T-helper 1 cell (primary cell): ENCODE measurements at places on chromosomes 11 and 22.

GRCh38 chr22:37896181-37896592 lies 9.9 kb upstream of the MICALL1 start:
- DNase-seq: peak; percentile 36

DNA sequence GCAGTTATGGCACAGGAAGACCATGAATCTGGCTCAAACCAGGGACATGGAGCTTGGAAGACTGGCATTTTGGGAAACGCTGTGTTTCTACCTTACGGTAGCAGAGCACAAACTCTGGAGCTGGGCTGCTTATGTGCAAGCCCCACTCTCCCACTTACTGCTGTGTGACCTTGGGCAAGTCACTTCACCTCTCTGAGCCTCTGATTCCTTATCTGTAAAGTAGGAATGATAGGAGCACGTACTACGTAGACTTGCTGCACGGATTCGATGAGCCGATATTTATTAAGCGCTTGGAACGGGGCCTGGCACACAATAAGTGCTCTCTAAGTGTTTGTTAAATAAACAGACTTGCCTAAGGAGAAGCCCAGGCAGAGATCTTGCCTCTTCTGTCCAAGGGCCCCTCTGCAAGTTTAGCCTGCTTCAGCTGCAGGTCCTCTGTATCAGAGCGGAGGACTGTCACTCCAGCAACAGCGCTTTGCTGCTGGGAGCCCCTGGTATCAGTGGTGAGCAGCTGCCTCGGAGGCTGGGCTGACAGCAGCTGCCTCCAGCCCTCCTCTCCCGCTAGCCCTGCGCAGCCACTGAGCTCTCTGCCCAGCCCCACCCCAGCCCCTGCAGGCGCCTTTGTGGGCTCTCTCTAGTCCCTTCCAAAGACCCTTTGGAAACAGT lies 96.9 kb upstream of the ANO1 start:
- no peak for DNase-seq

GRCh38 chr11:126317756-126318573 lies 14.1 kb downstream of the DCPS start:
- peak; percentile 26 for DNase-seq

DNA sequence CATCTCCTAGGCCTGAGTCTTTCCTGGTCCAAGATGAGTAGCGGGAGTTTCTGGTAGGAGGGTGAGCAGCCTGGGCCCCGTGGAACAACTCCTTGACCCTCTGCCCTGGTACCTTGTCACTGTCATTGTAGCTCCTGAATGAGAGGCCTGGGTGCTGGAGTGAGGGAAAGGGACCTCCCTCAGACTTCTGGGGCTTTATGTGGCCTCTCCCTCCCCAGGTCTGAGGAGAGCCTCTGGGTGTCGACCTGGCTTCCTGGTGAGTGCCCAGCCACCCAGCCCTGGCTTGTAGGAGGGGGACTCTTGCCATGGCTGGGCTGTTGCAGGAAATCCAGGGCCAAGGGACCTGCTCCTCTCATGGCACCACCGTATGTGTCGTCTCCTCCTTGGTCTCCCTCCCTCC lies 3.9 kb downstream of the P2RY2 start:
- no peak for DNase-seq

GRCh38 chr11:12099132-12099873 lies 11.1 kb upstream of the MICAL2 start:
- no peak for DNase-seq

GRCh38 chr11:62012832-62013461 lies 45.5 kb upstream of the FTH1 start:
- no peak for DNase-seq

DNA sequence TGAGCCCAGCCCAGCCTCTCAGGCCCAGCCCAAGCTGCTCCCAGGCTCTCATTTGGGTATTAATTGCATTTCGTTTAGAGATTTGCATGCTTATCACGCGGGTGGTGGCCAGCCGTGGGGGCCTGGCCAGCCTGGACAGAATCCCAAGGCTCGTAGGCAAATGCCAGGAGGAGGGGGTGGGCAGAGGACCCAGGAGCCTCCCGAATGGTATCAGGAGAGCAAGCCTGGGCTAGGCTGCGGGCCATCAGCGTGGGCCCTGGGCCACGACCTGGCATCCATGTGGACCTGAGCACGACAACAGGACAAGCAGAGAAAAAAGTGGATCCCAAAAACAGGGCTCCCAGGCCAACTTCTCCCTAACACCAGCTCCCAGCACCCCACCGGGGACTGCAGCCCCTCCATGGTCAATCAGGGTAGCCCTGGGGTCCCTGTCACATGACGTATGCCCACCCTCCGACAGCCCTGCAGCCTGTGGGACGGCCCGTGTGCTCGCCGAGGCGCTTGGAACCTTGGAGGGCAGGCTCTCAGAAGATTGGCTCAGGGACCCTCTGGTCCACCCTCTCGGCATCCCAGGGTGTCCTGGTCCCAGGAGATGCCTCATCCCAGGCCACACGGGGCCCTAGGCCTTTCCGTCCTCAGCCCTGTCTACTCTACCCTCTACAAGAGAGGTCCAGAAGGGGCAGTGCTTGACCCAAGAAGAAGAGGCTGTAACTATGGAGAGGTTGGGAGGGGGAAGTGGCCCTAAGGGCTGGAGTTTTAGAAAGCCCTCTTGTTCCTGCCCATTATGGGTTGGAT lies 8.8 kb downstream of the ASCL2 start:
- no peak for DNase-seq

DNA sequence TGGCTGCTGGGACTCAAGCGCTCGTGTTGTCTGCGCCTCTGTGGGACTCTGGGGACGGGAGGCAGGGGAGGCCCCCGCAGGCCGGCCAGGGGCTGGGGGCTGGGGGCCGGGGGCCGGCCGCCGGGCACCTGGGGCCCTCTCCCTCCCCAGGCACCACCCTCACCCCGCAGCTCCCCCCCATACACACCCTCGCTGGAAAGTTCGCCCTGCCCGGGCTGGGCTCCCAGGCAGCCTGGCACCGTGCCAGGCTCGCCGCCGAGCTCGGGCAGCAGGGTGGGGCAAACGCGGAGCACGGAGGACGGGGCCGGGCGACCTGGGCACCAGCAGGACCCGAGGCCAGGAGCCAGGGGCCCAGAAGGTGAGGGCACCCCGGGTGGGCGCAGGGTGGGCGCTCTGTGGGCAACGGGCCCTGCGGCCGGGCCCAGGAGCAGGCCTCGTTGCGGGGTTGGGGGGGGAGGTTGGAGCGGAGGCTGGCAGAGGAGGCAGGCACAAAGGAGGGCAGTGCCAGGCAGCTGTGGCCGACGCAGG lies 76.7 kb upstream of the WNT7B start:
- DNase-seq: no peak

- no peak for DNase-seq
Observed at GRCh38 chr11:121958323-121958970, 157.6 kb downstream of the BLID start.

- DNase-seq: no peak
Observed at GRCh38 chr22:48667289-48667688, 1160.4 kb downstream of the BRD1 start.

DNA sequence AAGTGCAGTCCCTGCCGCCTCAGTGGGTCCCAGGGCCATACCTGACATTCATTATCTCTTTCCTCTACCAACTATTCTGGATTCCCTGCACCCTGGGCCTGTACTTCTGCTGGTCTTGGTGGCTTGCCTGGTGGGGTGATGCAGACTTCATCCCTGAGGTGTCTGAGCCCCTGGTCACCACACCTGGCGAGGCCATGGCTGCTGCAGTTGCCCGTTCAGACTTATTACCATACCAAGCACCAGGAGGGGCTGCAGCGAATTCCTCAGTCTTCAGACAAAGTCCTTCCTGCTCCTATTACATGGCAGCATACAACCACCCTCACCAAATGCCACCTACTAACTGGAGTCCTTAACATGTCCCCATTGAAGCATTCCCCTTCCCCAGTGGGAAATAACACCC lies 73.0 kb upstream of the SLC22A12 start:
- DNase-seq: no peak

DNA sequence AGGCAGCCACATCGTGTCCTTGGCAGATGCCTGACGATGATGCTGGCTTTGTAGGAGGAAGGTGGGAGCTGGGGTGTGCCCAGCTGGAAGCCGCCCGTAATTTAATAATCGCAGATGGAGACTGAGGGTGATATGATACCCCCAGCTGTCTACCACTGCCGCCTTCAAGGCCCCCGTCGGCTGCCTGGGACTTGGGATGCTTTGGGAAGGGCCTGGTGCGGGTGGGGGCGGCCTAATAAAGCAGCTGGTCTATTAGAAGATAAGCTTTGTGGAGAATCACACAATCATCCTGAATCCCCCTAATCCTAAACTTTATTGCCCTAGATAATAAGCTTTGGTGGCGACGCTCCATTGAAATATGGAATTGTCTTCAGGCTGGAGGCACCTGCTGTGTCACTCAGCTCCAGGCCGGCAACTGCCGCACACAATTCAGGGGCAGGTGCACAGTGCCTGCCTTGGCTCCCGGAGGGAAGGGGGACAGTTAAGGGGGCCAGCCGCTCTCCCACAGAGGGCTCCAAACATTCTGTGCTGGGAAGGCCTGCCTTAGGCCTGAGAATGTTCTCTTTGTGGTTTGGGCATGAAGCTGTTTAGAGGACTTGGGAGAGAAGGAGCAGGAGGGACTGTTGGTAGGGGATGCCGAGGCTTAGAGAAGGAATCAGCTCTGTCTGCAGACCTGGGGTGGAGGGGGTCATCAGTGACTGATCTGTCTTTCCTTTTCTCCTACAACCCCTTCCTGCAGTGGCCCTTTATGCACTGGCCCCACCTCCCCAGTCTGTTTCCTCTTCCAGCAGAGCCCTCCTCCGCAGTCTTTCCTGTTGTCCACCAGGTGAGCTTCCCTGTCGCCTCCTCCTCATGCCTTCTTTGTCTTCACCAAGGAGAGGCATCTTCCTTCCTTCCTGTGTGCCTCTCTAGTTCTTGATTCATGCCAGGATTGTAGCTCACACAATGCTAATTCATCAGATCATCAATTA lies 65.3 kb downstream of the ARL14EP start:
- DNase-seq: no peak

GRCh38 chr22:24686280-24686679 lies 83.3 kb downstream of the GGT1 start:
- no peak for DNase-seq

- DNase-seq: no peak
Observed at GRCh38 chr11:120123946-120124345, 14.0 kb downstream of the TRIM29 start.

- DNase-seq: no peak
Observed at GRCh38 chr11:60265373-60266214, 14.9 kb upstream of the MS4A4A start.

- DNase-seq: no peak
Observed at GRCh38 chr11:67158221-67158620, 39.2 kb downstream of the KDM2A start.

GRCh38 chr22:20155330-20156041 lies 4.6 kb upstream of the CCDC188 start:
- DNase-seq: no peak

- no peak for DNase-seq
Observed at GRCh38 chr11:110093407-110094297, 460 bp downstream of the ZC3H12C start.

DNA sequence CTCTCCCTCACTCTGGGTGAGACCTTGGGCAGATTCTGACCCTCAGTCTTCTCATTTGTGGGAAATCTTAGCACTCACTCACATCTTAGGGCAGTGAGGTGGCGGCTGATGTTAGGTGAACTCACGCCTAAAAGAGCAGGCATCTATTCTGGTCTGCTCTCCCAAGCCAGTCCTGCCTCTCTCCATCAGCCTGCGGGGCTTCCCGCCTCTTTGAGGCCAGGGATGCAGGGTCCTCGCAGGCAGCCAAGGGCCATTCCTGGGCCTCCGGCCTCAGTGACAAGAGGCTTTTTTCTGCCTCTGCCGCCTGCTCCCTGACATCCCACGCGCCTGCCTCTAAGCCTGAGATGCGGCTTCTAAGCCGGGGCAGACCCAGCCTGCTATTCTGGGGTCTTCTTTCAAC lies 13.8 kb upstream of the FGF4 start:
- DNase-seq: no peak

DNA sequence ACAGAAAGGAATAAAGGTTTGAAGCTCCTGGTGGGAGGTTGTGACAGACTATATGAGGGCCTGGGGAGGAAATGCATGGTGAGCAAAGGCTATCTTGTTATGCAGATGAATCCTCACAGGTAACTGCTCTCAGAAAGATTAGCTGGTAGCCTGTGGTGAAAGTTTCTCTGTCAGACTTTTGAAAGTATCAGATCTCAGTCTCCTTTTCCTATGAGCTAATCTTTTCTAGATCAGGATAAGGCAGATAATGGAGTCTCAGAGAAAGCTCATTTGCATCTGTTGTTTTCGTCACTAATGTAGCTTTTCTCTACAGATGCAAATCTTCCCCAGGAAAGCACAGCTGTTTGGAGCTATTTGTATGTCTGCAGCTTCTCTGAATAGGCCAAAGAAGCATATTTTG lies 21.0 kb upstream of the OR6X1 start:
- DNase-seq: no peak

GRCh38 chr11:6621711-6622211 lies 2.5 kb upstream of the TPP1 start:
- no peak for DNase-seq

DNA sequence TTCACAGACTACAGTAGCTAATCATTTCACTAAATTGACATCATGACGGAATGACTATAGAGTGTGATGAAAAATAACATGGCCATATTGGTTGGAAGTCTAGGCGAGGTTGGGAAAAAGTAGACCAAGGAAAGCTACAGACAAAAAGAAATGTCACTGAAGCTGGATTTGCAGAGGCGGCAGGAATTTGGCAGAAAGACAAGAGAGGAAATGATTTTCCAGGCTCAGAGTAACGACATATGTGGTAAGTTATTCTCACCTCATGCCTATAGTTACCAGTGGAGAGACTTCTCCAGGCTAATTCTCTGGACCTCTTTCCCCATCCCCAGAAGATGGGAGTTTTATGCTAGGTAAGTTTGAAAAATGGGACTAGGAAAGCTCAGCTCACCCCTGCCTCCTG lies 1005.8 kb upstream of the CCDC90B start:
- no peak for DNase-seq

- no peak for DNase-seq
Observed at GRCh38 chr11:100774859-100775258, 87.8 kb downstream of the ARHGAP42 start.

DNA sequence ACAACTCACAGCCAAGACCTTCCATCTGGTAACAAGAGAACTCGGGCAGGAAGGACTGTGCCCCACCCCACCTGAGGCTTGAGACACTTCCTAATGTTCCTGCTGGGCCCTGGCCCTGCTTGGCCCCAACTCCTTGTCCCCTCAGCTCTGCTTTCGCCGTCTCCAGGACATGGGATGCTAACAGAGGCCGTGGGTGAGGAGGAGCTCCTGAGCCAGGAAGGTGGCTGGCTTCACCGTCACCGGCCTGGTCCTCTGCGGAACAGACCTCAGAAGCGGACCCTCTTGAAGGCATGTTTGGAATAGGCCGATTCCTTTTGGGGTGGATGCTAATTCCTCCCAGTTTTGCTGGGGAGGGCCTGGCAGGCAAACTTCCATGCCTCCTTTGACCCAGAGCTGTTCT lies 154.3 kb downstream of the CACNA1I start:
- DNase-seq: no peak
